ENCODE measurements at places on chromosomes 1 and 21.

- no peak for DNase-seq
Measured at GRCh38 chr1:93331412-93331811, 14.3 kb upstream of the DR1 start.

DNA sequence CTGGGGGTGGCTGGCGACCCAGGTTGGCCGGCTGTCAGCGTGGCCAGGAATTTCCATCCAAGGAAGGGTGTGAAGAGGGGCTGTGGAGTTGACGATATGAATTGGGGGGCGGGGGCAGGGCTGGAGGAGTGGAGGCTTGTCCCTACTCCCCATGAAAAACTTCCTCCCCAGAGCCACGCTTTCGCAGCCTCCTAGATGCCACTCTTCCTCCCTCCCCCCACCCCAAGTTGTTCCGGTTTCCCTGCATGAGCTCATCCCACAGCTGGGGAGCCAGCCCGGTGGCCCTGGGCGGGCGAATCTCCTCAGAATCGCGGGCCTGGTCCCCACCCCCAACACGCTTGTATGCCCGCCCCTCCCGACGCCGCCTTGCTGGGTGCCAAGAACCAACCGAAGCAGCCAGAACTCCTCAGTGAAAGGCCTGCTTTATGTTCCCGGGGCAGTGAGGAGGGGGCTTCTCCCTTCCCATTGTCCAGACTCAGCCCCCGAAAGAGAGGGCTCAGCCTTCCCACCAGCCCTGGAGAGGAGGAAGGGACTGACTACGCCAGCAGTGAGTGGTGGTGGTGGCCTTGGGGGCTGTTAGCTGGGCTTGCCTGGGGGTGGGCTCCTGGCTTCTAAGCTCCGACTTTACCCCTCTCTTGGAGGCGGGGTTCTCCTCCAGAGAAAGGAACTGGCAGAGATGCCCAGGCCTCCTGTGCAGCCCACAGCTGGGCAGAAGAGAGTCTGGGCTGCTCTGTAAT lies 1.8 kb upstream of the CSMD2 start:
- DNase-seq, result no peak

- no peak for DNase-seq
Measured at GRCh38 chr1:61648983-61649742, 75.8 kb downstream of the TM2D1 start.

- DNase-seq, result no peak
Measured at GRCh38 chr1:21229246-21230000, 52.7 kb upstream of the EIF4G3 start.

GRCh38 chr21:16418226-16418625 lies 688.4 kb downstream of the USP25 start:
- no peak for DNase-seq

- DNase-seq, result no peak
Measured at GRCh38 chr1:60428127-60428526, 354.6 kb upstream of the C1orf87 start.

DNA sequence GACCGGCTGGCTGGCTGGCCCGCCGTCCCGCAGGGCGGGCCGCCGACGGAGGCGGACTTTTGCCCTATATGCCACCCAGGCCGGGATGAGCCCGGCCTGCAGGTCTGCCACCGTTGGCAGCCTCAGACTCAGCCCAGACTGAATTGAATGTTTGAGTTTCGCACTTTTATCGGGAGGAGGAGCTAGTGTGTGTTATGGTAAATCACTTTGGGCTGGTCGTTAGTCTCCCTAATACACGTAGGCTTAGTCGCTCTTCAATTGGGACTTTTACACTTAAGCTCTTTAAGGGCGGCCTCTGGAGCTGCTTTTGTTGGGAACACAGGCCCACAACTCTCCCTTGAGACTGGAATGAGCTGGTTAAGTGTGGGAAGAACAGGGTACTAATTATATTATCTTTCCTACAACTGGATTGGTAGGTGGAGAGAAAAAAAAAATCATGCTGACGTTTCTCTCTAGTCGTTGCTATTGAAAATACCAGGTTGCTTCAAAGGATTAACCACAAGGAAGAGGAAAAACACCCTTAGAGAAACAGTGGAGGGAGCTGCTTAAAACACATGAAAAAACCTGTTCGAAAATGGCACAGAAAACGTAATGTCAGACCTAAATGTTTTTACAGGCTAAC lies 1.4 kb upstream of the IRF2BP2 start:
- DNase-seq, result peak; percentile 79

- DNase-seq, result no peak
Measured at GRCh38 chr1:77624102-77624501, 58.4 kb downstream of the ZZZ3 start.

GRCh38 chr1:9774712-9775679 lies 48.8 kb downstream of the CLSTN1 start:
- DNase-seq, result no peak

- DNase-seq, result no peak
Measured at GRCh38 chr1:40838980-40839942, 22.9 kb downstream of the CITED4 start.

- no peak for DNase-seq
Measured at GRCh38 chr1:241118049-241118448, 239.0 kb downstream of the RGS7 start.

DNA sequence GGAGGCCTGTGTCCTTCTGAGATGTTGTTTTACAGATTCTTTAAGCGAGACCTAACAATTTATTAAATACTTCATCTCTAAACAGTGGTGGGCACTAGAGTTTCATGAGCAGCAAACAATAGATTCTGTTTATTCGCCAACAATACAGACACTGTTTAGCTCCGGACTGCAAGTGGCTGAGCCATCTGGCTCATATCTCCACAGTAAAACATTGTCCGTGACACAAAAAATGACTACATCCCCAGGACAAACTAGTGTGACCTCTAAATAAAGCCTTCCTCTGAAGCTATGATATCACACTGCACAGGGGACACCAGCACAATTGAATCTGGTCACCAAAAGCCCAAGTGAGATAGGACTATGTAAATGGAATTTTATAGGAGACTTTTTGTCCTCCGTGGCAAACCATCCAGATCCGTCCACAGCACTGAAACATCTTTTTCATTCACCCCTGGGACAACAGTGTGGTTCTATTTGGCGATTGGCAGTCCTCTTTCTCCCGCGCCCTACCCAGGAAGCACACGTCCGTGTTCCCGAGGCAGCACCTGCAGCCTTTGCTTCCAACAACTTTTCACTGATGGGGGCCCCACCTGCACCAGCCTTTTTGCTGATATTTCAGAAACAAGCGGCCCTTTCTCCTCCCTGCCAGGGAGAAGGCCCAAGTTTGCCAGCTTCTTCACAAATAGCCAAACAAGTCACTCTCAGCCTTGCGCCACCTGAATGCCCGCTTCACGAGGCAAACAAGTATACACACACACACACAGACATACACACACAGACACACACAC lies 47.4 kb downstream of the OLIG1 start:
- DNase-seq, result no peak

GRCh38 chr1:168466092-168466713 lies 77.6 kb downstream of the XCL2 start:
- DNase-seq, result peak; percentile 42

DNA sequence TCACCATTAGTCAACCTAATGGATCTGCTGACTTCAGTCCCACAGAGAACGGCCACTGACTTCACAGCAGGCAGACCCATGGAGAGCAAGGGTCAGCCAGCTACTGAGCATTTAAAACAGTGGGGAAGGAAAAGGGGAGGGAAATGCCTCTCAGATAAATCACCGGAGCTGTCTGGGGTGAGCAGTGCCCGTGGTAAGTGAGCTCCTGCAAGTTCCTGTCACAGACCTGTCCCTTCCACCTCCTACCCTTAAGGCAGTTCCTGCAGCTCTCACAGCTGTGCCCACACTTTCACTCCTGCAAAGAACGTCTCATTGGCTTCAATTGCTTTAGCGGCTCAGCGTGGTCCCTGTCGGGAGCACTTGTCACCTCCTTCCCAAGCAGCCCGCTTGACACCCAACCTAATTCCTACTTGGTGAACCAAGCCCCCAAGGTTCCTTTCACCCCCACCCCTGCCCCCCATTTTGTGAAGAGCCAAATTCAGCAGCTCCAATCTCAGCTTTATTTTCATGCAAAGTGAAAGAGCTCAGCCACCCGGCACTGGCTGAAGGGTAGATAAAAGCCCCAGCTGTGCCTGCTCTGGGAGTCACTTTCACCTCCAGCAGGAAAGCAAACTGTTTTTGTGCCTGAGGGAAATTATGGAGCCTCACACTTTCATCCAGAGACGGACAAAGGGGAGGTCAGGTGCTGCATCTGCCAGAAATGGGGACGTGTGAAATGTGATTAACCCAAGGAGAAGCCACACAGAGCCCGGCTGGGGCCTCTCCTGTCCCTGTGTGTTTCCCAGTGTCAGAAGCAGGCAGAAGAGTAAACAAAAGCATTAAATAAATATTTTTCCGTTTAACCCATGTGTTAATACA lies 306.2 kb downstream of the TTLL7 start:
- no peak for DNase-seq

GRCh38 chr1:17170571-17170970 lies 34.4 kb upstream of the PADI1 start:
- no peak for DNase-seq

- DNase-seq, result no peak
Measured at GRCh38 chr21:41180752-41181151, 12.8 kb downstream of the BACE2 start.

- DNase-seq, result no peak
Measured at GRCh38 chr1:8010080-8010664, 15.9 kb downstream of the ERRFI1 start.

DNA sequence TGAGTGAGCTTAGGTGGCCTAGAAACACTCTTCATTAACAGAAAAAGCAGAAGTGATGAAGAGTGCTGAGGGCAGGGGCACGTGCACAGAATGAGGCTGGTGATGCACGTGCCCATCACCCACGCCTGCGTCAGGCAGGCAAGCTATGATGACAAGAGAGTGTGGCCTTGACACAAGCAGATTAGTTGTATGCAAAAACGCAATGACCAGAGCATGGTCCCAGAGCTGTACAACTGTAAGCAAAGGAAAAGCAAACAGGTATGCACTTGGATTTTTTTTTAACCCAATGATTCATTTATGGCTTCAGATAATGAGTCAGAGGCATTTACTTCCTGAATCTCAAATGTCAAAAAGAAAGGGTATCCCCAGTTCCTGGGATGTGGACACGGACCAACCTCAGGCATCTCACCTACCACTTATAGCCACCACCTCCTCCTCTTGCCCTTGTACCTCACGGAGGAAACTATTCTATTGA lies 9.1 kb upstream of the TMEM61 start:
- peak; percentile 49 for DNase-seq

DNA sequence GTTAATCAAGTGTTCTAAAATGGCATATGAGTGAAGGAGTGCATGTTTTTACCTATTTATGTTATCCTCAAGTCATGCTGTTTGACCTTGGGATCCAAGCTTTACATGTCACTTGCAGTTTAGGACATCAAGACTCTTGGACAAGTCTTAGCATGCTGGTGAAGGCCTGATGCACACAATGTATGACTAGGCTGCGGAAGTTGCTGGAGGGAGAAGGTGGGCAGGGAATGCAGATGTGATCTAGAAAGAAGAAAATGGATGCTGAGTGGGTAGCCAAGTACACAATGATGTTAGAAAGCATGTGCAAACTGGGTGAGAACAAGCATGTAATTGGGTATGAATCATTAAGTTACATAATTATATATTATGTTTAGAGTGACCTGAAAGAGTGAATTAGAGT lies 301.8 kb downstream of the BRINP2 start:
- no peak for DNase-seq

DNA sequence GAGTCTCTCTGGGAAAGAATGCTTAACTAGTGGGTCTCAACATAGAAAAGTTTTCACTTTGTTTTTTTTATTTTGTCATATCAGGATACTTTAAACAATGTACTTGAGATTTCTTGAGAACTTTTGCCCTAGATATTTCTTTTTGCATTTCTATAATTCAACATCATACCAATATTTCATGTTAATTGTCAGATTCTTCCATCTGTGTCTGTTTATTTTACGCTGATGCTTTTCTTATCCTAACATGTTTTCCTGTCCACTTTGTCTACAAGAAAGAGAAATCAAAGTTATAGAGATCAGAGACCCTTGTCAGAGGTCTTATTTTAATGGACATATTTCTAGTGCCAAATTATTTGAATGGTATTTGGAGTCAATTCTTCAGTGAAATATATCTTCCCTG lies 95.5 kb upstream of the B3GALT2 start:
- DNase-seq, result no peak

GRCh38 chr1:113252166-113252565 lies 138.1 kb upstream of the MAGI3 start:
- no peak for DNase-seq

GRCh38 chr1:147080006-147080661 lies 92.1 kb downstream of the PRKAB2 start:
- DNase-seq, result no peak

GRCh38 chr1:33966346-33967141 lies 102.7 kb downstream of the HMGB4 start:
- DNase-seq, result no peak

DNA sequence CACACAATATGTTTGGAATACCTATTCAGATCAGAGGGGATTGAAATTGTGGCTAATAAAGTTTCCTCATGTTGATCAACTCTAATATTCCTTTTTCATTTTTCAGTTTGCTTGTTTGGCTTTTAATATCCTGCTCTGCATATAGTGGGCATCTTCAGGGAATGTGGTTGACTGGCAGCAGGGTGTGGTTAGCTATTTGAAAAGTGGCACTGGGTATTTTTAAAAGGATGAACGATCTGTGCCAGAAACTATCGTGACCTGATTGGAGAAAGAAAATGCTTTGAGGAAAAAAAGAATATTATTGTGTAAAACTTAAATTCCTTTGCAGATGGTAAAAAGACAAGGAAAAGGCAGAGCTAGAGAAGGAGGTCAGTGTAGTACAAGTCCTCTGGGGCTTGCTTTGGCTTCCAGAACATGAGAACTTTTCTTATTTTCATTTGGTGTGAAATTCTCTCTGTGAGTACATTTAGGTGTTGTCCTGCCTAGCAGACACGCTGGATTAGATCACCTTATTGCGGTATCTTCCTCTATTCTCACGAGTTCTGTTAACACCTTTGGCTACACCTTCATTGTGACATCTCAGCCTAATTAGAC lies 329.7 kb upstream of the SNX7 start:
- no peak for DNase-seq

- peak; percentile 99 for DNase-seq
Measured at GRCh38 chr1:202957733-202958543, at the start of gene ADIPOR1. Gene ADIPOR1 (minus strand): TSS chr1:202958312. CDS start chr1:202951070, 7,242 bp downstream.

GRCh38 chr1:40899230-40899870 lies 37.2 kb upstream of the CITED4 start:
- DNase-seq, result no peak

GRCh38 chr1:20981915-20982314 lies 194.8 kb downstream of the EIF4G3 start:
- no peak for DNase-seq

DNA sequence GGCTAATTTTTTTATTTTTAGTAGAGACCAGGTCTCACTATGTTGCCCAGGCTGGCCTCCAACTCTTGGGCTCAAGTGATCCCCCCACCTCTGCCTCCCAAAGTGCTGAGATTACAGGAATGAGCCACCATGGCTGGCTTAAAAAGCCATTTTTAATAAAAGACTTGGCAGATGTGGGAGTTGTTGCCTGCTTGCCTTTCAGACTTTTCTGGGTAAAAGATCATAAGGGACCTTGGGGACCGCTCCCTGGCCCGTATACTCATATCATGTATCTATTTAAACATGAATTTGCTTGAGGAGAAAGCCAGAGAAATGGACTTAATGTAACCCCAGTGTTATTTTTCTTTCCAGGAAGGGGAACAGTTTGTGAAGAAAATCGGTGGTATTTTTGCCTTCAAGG lies 23.4 kb upstream of the PODN start:
- no peak for DNase-seq
